SK-N-MC (cell line): ENCODE measurements at places on chromosomes 4 and X.
A peak's percentile ranks its signal among the peaks of the same experiment; 100 is the strongest.

DNA sequence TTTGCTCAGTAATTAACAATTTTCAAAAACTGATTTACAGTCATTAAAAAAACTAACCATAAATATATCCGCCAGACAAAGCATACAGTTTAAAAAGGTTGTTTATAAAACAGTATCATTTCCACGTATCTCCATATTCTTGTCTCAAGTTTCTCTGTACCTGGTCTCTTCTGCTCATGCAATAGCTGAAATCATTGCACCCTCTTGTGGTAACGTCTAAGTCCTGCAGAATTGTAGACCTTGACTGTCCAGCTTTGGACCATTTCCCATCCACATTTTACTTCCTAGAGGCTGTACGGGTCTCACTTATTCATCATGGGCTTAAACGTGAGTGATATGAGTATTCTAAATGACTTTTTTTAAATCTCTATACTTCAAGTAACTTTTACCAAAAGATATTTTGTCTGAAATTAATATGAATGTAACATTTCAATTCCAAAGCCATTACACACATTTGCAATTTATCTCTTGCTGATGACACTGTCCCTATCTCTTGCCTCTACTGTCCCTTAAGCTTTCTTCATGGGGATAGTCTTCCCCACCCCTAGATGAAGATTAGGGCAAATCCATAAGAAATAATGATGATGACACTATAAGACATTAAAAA is 118.5 kb downstream of the BTC start:
- DNase-seq = peak; percentile 24

DNA sequence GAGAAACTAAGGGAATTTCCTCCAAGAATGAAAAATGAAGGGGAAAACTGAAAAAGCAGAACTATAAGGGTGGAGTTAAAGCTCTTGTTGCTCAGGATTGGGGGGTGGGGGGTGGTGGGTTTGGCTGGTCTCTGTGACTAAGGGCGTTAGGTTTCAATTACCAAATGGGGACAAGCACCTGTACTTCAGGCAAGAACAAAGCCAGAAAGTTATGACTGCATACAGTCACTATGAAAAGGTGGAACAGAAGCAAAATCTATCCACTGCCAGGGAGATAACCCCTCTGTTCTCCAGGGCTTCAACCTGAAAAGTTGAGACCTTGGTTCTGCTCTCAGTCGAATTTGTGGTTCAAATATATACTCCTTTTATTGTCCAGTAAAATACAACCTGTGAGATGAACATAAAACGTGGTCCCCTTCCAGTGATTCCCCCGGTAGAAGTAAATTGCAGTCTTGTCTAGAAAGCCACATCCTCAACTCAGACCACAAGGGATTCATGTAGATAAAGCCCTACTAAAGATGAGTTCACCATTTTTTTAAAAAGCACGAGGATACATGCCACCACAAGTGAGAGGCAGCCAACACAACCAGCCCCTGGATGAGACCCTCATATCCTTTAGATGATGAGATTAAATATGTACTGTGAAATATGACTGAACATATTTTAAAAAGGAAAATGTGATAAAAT is 257.1 kb upstream of the RPS6KA3 start:
- DNase-seq = no peak

GRCh38 chrX:24113181-24113580 is 36.3 kb upstream of the ZFX start:
- DNase-seq = no peak

- DNase-seq = peak; percentile 65
These were observed 73.3 kb downstream of the RASGEF1B start for GRCh38 chr4:81398379-81398778.

DNA sequence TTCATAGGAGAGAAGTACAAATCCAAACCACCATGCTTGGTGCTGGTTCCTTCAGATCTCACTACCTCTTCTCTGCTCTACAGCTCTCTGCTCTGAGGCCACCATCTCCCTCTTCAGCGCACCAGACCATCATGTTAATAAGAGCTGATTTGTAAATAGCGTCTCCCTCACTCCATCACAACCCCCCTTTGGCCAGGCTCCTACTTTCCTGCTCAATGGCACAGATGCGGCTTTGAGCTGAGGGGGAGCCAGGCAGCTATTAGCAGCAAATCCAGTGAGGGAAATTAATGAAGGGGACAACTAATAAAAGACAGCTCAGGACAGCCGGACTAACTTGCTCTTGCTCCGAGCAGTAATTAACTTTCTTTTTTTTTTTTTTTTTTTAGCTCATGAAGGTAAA is 13.1 kb downstream of the NEUROG2 start:
- no peak for DNase-seq

- DNase-seq = no peak
These were observed 29.5 kb downstream of the SMPX start for GRCh38 chrX:21728276-21728968.

DNA sequence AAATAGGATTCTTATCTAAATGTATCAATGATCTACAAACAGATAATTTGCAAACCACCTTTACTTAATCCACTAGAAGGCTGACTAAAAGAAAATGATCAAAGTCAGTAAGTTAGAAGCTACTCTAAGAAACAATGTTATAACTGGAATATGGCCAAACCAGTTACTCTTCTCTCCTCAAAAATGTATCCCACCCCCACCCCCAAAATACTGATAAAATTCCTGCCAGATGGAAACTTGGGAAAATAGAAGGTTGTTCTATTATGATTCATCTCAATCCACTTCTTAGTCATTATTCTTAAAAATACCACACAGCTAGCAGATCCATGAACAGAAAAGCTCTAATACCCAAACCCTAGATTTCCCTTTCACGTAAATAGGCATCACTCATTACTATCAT is 206.4 kb downstream of the KLHL13 start:
- DNase-seq = no peak

DNA sequence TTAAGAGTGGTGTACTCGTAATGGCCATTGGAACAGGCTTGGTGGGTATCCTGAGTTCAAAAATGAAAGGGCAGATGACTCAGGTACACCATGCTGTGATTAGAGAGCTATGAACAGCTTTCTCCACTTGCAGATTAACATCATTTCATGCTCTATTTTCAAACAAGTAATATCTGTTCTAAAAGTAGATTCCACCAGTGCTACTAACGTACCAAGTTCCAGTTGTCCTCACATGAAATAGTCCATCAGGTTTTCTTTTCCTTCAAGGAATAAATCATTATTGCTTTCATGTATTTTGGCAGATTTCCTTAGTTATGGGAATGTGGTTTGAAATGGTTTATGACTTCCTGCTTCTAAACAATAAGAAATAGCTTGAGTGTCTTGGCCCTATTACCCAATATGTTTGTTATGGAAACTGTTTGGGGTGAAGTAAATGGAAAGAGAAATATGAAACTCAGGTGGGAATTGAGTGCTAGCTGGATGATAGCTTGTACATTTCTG is 49.9 kb downstream of the PCDH7 start:
- DNase-seq = no peak
